Camera-type eye (tissue), 1 donor: ENCODE measurements at places on chromosomes 6 and 20. TPM values are rescaled to one million over a fixed set of nuclear protein-coding genes. Genes with fewer than 3 reads are reported as not detected.

ZNF512B gene
- total RNA-seq = 19.7 TPM

MAPK13 gene
- 9.2 TPM for total RNA-seq

GTSF1L gene
- not detected for total RNA-seq

ENPP1 gene
- total RNA-seq = 10.3 TPM

BRPF3 gene
- 39.2 TPM for total RNA-seq

FRK gene
- total RNA-seq = 2.3 TPM

KAT14 gene
- total RNA-seq = 20.9 TPM

PACRG gene
- total RNA-seq = 10.6 TPM

SYCP2L gene
- 3.2 TPM for total RNA-seq

HLA-DPA1 gene
- 7.6 TPM for total RNA-seq

RAET1L gene
- not detected for total RNA-seq

YIPF3 gene
- 118 TPM for total RNA-seq

IL17F gene
- not detected for total RNA-seq

RHAG gene
- total RNA-seq = 3.5 TPM

EFCAB8 gene
- 0.05 TPM for total RNA-seq

OLIG3 gene
- total RNA-seq = not detected

C20orf202 gene
- total RNA-seq = 0.77 TPM

ENPP5 gene
- 8.9 TPM for total RNA-seq

HLA-DQA1 gene
- 0.38 TPM for total RNA-seq

GUCA1A gene
- total RNA-seq = 15.0 TPM

LAMA2 gene
- total RNA-seq = 72.8 TPM

IYD gene
- total RNA-seq = not detected

PTGIS gene
- total RNA-seq = 17.7 TPM

SNPH gene
- 9.7 TPM for total RNA-seq

KIAA0408 gene
- 41.1 TPM for total RNA-seq

NRN1 gene
- total RNA-seq = 23.0 TPM

MSH5 gene
- 16.5 TPM for total RNA-seq

TEAD3 gene
- total RNA-seq = 11.1 TPM

NOTCH4 gene
- total RNA-seq = 13.6 TPM

WDR27 gene
- total RNA-seq = 70.3 TPM

ELOVL2 gene
- 19.6 TPM for total RNA-seq

STMND1 gene
- not detected for total RNA-seq

GMPR gene
- total RNA-seq = 13.1 TPM

OPRL1 gene
- total RNA-seq = 3.5 TPM

LAMP5 gene
- total RNA-seq = 34.1 TPM

LTV1 gene
- 15.0 TPM for total RNA-seq

APCDD1L gene
- 5.1 TPM for total RNA-seq

MAS1 gene
- total RNA-seq = 0.05 TPM

PPDPF gene
- 104 TPM for total RNA-seq

CLDN20 gene
- not detected for total RNA-seq

CTCFL gene
- 0.27 TPM for total RNA-seq

CYP39A1 gene
- total RNA-seq = 18.6 TPM

EPHA7 gene
- total RNA-seq = 39.6 TPM

PRDM13 gene
- 16.6 TPM for total RNA-seq

GJA10 gene
- total RNA-seq = 2.5 TPM

TUBB2B gene
- total RNA-seq = 434 TPM

SIRPA gene
- 22.3 TPM for total RNA-seq
